ENCODE measurements at places on chromosomes 13 and 19.

GRCh38 chr19:11478167-11479089, 2.4 kb downstream of the ELAVL3 start:
- DNase-seq = no peak

DNA sequence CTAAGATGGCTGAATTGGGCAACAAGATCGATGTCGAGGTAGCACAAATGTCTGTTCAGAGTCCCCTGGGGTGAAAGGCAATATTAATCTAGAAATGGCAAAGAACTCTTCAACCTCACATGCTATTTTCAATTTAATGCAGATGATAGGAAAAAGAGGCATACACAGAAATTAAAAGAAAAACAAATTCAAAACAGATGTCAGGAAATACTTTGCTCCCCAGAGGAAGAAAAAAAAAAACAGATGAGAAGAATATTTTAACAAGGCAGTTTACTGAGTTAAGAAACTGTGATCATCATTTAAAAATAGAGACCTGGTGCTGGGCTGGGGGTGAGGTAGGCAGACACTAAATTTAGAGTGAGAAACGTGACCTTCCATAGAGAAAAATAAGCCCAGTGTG, 421.9 kb upstream of the ARGLU1 start:
- DNase-seq = no peak

DNA sequence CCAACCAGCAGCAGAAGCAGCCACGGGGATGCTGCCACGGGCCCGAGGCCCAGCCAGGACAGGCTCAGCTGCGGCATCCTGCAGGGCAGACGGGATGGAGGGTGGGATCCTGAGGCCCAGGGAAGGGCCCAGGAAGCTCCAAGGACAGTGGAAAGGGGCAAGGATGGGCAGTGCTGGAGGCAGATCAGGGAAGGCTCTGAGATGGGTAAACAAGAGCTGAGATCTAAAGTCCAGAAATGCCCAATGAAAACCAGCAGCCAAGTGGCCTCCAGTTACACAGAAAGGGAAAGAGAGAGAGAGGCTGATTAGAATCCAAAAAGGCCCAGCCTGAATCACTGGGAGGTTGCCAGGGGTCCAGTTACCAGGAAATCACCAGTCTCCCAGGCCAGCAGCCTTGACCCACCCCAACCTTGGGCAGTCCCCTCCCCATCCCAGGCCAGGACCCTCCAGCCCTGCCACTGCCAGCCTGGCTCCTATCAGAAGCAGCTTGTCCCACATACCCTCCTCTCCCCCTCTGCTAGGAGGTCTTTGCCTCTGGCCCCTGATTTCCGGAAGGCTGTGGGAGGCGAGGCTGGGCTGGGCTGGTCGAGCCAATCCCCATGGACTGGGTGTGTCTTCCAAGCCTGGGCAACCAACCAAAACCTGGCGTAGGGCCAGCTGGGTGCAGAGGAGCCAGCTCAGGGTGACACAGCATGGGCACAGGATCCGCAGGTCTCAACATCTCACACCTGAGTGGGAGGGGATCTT, at the start of gene CYP4F11:
Gene CYP4F11 (minus strand): TSS at position 198 of the 747 bp plus-strand sequence. CDS start 121 bp downstream, at position 77.
- DNase-seq = no peak

DNA sequence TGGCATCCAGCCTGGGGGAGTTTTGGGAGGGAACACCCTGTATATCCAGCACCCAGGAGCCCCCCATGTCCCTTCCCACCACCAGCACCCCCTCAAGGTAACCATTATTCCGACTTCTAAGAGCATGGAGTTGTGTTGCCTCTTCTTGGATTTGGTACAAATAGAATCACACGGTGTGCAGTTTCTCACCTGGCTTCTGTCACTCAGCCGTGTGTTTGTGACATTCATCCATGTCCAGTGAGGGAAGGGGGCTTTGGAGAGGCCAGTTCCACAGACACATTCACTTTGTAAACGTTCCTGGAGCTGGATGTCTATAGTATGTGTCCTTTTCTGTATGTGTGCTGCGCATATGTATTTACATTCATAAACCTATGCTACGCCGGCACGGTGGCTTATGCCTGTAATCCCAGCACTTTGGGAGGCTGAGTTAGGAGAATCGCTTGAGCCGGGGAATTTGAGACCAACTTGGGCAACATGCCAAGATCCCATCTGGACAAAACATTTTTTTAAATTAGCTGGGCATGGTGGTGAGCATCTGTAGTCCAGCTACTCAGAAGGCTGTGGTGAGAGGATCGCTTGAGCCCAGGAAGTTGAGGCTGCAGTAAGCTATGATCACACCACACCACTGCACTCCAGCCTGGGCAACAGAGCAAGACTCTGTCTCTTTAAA, 36.6 kb downstream of the MYH14 start:
- DNase-seq = no peak

GRCh38 chr19:19269952-19270694, 3.0 kb downstream of the TM6SF2 start:
- DNase-seq = no peak

- no peak for DNase-seq
Observed at GRCh38 chr19:39974377-39975155, 3.6 kb downstream of the PSMC4 start.

- DNase-seq = no peak
Observed at GRCh38 chr19:13133241-13133870, 15.3 kb downstream of the NACC1 start.
